Kasumi-1 (cell line): ENCODE measurements at places on chromosomes 16 and 17.

GRCh38 chr16:13150181-13150885 lies 248.9 kb downstream of the SHISA9 start:
- DNase-seq = no peak

DNA sequence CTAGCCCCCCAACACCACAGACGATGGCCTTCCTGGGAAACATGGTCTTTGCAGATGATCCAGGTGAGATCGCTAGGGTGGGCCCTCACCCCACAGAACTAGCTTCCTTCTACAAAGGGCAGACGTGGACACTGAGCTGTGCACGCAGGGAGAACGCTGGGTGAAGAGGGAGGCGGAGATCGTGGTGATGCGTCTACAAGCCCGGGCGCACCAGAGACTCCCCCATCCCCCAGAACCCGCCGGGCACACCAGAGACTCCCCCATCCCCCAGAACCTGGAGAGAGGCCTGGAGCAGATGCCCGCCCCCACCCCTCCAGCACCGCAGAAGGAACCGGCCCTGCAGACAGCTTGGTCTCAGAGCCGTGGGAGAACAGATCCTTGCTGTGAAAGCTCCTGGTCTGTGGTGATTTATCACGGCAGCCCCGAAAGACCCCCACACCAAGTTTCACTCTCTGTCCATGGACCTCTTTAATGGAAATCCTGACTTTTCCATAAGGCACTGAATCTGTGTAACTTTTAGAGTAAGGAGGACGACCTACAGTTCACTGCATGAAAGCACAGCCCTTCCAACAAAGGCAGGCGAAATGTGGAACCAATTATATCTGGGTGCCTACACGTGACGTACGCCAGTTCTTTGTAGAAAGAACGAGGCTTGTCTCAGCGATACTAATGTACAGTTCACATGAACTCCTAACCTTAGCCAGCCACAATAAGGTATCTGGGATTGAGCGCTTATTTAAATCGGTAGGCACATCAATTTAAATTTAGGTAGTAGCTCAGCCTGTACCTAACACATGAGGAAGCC lies 88.5 kb downstream of the ANKRD11 start:
- no peak for DNase-seq

- DNase-seq = no peak
These were observed 145.6 kb downstream of the FTO start for GRCh38 chr16:53849585-53849984.

- DNase-seq = no peak
These were observed 2290.8 kb downstream of the TP53TG3F start for GRCh38 chr16:35750157-35750689.

GRCh38 chr16:48393485-48394354 lies 8.5 kb upstream of the SIAH1 start:
- no peak for DNase-seq

DNA sequence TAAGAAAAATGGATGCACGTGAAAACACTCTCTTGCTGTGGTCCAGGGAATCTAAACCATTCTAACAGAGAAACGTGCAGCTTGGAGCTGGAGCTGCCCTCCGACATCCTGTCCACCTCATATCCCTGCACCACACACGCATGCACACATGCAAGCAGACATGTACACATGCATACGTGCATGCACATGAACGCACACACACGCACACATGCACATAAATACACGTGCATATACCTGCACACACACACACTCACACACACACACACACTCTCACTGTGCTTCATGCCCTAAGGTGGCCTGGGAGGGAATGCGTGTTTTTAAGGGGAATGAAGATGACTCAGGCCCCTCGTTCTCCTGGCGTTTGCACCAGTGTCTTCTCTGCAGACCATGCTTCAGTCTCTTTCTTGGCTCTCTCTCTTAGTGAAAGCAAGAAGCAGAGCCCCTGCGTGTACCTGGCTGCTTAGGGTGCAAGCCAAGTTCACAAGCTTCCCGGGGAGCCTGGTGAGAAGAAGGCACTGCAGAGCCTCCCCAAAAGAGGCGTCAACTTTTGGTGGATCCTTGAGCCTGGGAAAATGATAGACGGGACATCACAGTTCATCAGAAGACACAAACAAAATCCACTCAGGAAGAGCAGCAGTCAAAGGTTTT lies 72.8 kb downstream of the GOSR1 start:
- no peak for DNase-seq

GRCh38 chr17:40327735-40328385 lies 18.9 kb downstream of the RARA start:
- no peak for DNase-seq

- DNase-seq = peak; percentile 78
These were observed 49.0 kb downstream of the BCL7C start for GRCh38 chr16:30844671-30845449.

DNA sequence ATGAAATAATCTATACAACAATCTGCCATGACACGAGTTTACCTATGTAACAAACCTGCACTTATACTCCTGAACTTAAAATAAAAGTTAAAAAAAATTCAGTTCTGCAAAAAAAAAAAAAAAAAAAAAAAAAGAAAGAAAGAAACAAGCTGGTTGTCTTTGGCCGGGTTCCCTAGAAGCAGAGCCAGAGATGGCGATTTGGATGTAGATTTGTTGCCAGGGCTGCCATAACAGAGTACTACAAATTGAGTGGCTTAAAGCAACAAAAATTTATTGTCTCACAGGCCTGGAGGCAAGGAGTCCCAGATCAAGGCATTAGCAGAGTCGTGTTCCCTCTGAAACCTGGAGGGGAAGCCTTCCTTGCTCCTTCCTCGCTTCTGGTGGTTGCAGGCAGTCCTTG lies 20.4 kb downstream of the SYT17 start:
- no peak for DNase-seq

DNA sequence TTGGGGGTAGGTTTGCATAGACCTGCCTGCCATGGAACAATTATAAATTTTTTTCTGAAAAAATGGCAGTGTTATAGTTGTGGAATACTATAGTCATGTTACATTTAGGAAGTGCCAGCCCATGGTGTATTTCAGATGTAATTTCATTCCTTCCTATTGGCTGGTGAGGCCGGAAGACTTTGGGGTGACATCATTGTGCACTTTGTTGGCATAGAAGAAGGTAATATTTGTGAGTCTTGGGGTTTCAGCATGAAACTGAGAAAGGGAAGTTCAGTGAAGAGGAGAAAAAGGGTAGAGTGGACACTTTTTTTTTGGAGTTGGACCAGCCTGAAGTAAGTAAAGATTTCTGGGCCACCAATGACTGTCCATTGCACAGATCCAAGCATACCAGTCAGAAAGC lies 16.0 kb upstream of the HEATR6 start:
- no peak for DNase-seq

- no peak for DNase-seq
These were observed 74.7 kb upstream of the CA10 start for GRCh38 chr17:52233176-52233575.

- DNase-seq = no peak
These were observed 8.5 kb downstream of the CPNE7 start for GRCh38 chr16:89583895-89584644.

DNA sequence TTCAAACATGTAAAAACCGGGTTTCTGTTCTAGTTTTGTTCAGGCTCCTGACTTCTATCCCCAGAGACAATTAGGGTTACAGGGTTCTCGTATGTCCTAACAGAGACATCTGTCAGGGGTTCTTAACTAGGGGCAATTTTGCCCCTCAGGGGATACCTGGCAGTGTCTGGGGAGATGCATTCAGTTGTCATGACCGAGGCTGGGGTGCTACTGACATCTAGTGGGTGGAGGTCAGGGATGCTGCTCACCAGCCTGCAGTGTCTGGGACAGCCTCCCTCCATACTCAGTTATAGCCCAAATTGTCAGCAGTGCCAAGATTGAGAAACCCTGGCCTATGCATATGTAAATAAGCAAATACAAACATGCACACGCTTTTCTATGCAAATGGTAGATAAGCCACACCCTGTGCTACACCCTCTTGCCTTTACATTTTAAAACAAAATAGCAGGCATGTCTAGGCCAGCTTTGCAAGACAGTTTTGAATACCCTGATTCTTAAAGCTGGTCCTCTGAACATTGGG lies 37.4 kb downstream of the CLEC16A start:
- peak; percentile 11 for DNase-seq

DNA sequence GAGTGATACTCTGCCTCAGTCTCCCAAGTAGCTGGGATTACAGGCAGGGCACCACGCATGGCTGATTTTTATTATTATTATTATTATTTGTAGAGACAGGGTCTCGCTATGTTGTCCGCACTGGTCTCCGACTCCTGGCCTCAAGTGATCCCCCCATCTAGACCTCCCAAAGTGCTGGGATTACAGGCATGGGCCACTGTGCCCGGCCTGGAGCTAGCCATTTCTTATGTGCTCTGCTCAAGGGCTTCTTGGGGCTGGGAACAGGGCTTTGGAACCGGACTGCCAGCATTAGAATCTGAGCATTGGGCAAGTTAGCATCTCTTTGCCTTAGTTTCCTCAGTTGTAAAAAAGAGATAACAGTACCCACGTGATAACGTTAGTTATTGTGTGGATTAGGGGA lies 111.3 kb downstream of the C16orf78 start:
- DNase-seq = no peak

DNA sequence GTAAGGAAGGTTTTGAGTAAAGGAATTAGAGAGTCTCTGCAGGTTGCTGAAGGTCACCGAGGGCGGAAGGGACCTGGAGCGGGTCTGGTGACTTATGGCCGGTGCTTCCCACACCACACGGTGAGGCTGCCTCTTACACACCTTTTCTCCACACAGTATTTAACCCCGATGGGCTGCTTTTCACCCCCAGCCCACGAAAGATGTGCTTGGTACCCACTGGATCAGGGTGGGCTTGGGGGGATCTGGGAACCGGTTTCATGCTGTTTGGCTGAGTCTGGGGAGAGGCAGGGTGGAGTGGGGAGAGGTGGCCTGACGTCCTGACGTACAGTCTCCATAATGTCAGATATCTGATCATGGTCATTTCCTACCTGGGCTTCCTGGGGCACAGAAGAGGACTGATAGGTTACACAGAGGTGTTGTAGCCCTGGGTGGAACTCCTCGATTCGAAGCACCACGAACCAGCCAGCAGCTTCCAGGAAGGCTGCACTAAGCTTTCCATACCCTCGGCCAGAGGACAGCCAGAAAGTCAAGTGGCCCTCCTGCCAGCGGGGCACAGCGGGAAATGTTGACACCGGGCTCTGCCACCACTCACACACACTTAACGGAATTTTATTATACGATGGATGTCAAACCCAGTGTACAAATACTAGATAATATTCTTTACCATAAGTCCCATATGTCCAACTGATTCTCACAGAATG lies 34.0 kb downstream of the OR1D5 start:
- DNase-seq = no peak

DNA sequence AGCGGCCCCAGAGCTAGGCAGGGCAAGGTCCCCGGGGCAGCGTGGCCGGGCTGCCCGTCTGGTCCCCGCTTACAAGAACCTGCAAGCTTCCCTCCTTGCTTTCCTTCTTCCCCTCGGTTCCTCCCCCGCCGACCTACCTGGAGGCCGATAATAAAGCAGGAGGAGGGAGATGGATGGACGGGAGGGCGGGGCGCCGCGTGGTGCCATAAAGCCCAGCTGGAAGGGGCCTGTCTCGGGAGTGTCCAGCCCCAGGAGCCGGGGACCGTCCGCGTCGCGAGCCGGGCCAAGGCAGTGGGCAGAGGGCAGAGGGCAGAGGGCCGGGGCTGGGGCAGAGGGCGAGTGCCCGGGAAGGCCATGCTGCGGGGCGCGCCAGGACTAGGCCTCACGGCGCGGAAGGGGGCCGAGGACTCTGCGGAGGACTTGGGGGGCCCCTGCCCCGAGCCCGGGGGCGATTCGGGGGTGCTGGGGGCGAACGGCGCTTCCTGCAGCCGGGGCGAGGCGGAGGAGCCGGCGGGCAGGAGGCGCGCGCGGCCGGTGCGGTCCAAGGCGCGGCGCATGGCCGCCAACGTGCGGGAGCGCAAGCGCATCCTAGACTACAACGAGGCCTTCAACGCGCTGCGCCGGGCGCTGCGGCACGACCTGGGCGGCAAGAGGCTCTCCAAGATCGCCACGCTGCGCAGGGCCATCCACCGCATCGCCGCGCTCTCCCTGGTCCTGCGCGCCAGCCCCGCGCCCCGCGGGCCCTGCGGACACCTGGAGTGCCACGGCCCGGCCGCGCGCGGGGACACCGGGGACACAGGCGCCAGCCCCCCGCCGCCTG lies at the start of gene BHLHA9:
BHLHA9 (plus strand) TSS at position 235 of the 820 bp plus-strand sequence; CDS start at position 355, 120 bp downstream.
- DNase-seq = no peak

- no peak for DNase-seq
These were observed 2.9 kb downstream of the CLUH start for GRCh38 chr17:2708585-2709182.
